ENCODE measurements at places on chromosomes 16 and 17. TPM values are rescaled to one million over a fixed set of nuclear protein-coding genes. Genes with fewer than 3 reads are reported as not detected.

GRCh38 chr17:40696651-40697072 lies 6.9 kb downstream of the KRT24 start:
- DNase-seq, result no peak

DNA sequence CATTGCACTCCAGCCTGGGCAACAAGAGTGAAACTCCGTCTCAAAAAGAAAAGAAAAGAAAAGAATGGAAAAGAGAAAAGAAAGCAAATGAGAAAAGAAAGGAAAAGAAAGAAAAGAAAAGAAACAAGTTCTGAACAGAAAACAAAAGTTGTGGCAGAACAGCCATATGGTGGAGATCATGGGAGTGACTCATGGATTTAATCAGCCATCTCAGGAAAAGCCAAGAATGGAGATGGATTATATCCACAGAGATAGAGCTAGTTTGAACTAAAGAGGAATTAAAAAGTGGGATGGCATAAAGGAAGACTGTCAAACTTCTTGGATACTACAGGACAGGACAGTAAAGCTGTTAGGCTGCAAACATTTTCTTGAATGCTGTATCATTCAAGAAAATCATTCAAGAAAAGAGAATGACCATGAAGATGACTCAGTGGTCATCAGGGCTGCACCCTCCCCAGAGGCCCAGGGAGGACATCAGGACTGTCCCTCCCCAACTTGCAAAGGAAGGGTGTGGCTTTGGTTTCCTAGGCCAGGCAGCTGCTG lies 120.6 kb downstream of the USP22 start:
- no peak for DNase-seq

CD7 gene
- 570 TPM for total RNA-seq

DNA sequence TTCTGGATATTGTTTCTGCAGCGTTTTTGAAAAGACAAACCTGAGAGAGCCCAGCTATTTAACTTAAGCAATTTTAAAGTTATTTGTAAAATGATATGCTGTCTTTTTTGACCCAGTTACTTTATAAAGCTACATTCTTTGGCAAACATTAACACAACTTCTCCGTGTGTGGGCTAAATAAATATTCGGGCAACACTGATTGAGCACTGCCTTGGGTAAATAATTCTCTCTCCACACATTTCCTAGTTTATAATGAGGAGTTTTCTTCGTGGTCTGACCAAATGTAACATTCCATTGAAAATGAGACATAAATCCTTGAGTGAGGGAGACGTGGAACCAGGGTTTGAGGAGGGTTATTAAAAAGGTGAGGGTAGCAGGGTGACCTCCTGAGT lies 142.8 kb downstream of the WWOX start:
- DNase-seq, result no peak

KCNAB3 gene
- 4.9 TPM for total RNA-seq

KATNB1 gene
- total RNA-seq, result 31.6 TPM

DNA sequence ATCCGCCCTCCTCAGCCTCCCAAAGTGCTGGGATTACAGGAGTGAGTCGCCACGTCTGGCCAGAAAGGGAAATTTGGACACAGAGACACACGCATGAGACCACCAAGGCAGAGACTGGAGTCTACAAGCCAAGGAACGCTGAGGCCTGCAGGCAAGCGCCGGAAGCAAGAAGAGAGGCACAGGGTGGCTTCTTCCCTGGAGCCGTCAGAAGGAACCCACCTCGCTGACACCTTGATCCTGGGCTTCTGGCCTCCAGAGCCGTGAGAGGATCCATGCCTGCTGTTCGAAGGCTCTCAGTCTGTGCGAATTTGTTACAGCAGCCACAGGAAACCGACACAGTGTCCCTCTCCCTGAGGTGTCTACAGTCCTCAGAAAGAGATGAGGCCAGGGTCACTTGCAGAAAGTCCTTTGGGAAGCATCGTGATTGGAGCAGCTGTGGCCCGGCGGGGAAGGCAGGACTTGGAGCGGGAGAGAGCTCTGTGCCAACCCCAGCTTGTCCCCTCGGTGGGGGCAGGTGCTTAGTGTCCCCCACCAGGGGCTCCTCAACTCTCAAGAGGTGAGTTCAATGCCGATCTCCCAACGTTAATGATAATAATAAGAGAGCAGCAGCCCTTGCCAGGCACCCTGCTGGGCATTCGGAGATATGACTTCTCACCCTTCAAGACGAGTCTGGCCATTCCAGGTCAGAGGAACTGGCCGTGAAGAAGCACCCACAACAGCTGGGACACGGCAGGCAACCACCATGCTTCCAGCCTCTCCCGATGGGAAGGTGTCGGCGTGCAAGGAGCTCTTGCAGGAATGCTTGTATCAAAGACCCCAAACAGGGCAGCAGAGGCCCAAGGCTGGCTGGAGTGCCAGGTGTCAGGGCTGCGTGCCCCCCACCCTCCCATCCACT lies 68.4 kb upstream of the TNRC6C start:
- no peak for DNase-seq

- DNase-seq, result no peak
Observed at GRCh38 chr16:58582133-58582532, 47.5 kb downstream of the CNOT1 start.

DNA sequence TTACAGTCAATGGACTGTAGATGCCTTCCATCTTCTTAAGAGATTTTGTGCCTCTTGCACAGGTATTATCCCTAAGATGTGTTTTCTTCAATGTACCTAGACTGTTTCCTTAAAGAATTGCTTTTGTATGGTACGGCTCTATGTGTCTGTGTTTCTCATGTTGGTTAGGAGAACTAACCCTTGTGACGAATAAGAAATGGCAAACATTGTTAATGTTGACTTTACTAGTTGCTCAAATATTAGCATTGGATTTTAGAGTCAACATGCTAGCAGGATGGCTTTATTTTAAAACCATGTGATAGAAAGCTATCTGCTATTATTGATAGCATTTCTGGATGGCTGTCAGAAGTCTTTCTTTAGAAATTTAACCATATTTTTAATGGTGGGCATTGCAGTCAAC lies 34.5 kb downstream of the WWOX start:
- no peak for DNase-seq

- peak; percentile 93 for DNase-seq
Observed at GRCh38 chr17:7833795-7834541, at the start of gene KDM6B. Gene KDM6B, plus strand, starts transcription at chr17:7834217. Its CDS starts 11,338 bp downstream, at chr17:7845555.

GRCh38 chr17:73785958-73786743 lies 141.9 kb upstream of the SDK2 start:
- DNase-seq, result no peak

GRCh38 chr16:15773968-15774367 lies 82.9 kb downstream of the MYH11 start:
- DNase-seq, result no peak

- DNase-seq, result no peak
Observed at GRCh38 chr17:10156948-10157607, 41.3 kb downstream of the GAS7 start.

- DNase-seq, result peak; percentile 44
Observed at GRCh38 chr17:46264456-46265198, 30.3 kb upstream of the LRRC37A start.

C16orf92 gene
- total RNA-seq, result not detected

DNA sequence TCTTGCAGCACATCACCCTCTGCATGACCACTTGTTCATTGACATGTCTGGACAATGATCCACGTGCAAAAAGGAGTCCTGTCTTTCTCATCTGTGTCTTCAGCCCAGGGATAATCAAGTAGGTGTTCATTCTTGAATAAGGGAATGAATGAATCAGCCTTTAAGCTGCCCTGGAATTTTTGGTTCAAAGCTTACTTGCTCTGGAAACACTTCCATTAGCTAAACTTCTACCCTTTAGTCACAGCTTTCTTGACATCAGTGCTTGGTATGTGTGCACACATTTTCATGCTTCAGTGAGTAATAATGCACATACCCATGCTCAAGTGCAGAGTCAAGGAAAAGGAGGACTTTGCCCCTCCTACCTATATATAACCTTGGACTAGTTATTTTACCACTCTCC lies 103.0 kb upstream of the CDH13 start:
- DNase-seq, result no peak

GRCh38 chr17:17114592-17115225 lies 72.5 kb downstream of the MPRIP start:
- peak; percentile 65 for DNase-seq

TCF25 gene
- total RNA-seq, result 139 TPM

YWHAE gene
- 509 TPM for total RNA-seq

SLC46A1 gene
- 2.9 TPM for total RNA-seq

CFDP1 gene
- total RNA-seq, result 37.6 TPM

DNA sequence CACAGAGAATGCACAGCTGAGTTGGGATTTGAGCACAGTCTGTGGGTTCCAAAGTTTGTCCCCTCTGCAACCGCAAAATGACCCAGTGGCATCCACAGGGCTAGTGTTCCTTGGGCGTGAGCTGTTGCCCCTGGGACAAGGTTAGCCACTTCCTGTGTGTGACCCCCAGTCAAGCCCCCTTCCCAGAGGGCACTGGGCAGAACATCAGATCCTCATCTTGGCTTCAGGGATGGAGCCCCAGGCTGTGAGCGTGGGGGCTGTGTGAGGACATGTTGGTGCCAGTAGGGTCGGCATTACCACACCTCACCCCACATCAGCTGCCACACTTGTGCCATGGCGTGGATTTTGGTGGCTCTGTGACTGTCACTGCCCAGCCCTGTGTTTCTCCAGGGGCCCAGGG lies 55.3 kb downstream of the USP22 start:
- no peak for DNase-seq

GRCh38 chr16:71863995-71864394 lies 18.2 kb downstream of the ATXN1L start:
- DNase-seq, result no peak

- no peak for DNase-seq
Observed at GRCh38 chr16:87426423-87427215, 34.5 kb downstream of the MAP1LC3B start.

GRCh38 chr16:4651827-4652226 lies 27.2 kb downstream of the MGRN1 start:
- no peak for DNase-seq

OR1D2 gene
- total RNA-seq, result not detected

GRCh38 chr16:53629607-53630312 lies 73.9 kb downstream of the RPGRIP1L start:
- DNase-seq, result no peak

PNMT gene
- total RNA-seq, result not detected

DNA sequence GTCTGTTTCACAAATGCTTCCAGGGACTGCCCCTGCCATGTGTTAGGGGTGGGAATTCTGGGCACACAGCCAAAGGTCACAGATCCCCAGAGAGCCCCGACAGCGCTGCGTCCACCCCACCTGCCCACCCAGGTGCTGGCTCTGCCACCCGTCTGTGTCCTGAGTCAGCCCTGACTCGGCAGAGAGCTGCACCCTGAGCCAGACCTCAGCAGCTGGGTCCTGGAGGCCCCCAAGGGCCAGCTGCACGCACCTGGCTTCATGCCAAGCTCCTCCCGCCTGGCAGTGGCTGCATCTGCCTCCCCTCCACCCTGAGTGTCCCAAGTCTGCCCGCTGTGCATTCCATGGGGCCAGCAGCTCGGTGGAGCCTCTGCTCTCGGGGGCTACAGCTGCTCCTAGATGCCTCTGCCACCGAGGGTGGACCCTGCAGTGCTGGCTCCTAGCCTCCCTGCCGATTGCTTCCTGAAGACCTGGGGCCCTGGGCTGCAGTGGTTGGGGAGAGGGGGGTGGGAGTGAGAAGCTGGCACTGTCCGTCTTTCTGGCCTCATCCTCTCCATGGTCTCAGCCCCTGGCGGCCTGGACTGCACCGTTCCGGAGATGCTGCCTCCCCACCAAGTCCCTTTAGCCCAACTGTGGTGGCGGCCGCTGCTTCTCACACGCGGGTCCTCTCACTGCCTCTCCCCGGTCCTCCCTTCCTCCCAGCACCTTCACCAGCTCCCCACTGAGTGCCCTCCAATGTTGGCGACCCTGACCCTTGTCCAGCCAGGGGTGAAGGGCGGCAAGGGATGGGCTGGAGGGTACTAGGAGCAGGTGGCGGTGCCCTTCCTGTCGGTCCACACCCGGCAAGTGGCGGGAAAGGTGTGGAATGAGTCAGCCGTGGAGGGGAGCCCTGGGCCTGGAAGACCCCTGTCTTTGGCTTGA lies 3.0 kb downstream of the SECTM1 start:
- no peak for DNase-seq

DNA sequence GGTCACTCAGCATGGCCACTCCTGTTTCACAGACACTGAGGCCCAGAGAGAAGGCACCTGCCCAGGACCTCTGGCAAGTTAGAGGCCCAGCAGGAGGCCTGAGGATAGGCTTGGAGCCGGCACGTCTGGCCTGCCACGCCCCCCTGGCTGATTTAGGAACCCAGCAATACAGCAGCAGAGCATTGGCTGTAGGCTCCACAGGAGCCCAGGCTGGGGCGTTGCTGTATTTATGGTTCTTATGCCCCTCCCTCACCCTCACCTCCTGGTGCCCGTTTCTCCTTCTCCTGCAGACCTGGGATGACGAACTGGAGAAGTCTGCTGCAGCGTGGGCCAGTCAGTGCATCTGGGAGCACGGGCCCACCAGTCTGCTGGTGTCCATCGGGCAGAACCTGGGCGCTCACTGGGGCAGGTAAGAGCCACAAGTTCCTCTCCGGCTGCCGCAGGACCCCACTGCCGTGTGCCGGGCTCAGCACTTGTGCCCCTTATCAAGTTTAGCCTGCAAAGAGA lies 25.8 kb downstream of the CRISPLD2 start:
- DNase-seq, result no peak

GRCh38 chr16:28875134-28876018 lies 2.9 kb upstream of the ATP2A1 start:
- no peak for DNase-seq

GRCh38 chr17:71933306-71933705 lies 187.5 kb upstream of the SOX9 start:
- no peak for DNase-seq

DNA sequence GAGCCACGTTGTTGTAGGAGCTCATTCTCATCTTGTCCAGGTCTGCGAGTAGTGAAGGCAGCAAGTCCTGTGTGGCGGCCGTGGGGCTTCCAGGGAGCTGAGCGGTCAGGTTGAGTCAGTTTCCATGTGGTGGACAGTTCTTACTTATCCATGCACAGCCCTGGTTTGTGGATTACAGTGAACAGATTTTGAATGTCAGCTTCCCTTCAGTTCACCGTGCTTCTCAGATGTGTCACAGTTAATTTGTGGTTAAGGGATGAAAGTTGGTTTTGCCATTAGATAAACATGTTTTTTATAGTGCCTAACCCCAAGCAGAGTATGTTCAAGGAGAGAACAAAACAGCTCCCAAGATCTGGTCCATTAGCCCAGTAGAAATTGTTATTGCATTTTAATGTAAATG lies 103.1 kb downstream of the RPTOR start:
- peak; percentile 50 for DNase-seq

DNA sequence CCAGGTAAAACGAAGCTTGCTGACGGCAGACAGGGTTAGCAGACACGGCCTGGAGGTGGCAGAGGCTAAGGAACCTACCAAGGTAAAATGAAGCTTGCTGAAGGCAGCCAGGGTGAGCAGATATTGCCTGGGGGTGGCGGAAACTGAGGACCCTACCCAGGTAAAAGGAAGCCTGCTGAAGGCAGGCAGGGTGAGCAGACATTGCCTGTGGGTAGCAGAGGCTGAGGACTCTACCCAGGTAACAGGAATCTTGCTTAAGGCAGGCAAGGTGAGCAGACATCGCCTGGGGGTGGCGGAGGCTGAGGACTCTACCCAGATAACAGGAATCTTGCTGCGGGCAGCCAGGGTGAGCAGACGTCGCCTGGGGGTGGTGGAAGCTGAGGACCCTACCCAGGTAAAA lies 2.6 kb upstream of the GCGR start:
- DNase-seq, result no peak

Data from activated CD4-positive, alpha-beta memory T cell treated with anti-CD3 and anti-CD28 coated beads for 36 hours (primary cell).